ENCODE measurements at places on chromosomes 6 and 20.

DNA sequence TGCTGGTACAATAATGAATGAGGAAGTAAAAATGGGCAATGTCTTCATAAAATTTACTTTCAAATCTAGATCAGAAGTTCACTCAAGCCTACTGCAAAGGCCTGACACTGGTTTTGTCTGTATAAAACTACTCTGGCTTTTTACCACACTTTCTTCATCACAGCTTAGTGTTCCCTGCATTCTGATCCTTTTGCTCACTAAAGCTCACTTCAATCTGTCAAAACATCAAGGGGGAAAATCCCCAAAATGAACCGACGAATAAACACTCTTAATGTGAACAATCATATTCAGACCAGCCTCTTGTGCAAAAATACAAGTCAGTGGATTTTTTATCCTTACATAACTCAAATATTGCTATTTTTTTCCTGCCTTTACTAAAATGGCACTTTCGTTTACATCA is 98.5 kb downstream of the PRDM1 start:
- DNase-seq: no peak

DNA sequence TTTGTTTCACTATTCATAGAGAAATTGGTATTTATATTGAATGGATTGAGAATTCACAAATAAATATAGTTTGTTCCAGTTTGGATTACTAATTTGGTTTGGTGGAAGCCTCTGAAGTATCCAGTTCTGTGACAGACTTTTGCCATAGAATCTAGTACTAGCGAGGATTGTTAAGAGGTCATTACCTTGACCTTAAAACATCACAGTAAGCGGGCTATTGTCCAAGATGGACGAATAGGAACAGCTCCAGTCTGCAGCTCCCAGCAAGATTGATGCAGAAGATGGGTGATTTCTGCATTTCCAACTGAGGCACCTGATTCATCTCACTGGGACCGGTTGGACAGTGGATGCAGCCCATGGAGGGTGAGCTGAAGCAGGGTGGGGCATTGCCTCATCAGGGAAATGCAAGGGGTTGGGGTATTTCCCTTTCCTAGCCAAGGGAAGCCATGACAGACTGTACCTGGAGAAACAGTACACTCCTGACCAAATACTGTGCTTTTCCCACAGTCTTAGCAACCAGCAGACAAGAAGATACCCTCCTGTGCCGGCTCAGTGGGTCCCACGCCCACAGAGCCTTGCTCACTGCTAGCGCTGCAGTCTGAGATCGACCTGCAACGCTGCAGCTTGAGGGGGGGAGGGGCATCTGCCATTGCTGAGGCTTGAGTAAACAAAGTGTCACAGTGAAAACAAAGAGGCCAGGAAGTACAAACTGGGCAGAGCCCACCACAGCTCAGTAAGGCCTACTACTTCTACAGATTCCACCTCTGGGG is 66.4 kb upstream of the NEDD9 start:
- DNase-seq: no peak

- DNase-seq: no peak
These were observed 78.9 kb downstream of the CD40 start for GRCh38 chr20:46196990-46197389.

GRCh38 chr6:133730881-133731280 is 158.0 kb upstream of the TCF21 start:
- DNase-seq: no peak

DNA sequence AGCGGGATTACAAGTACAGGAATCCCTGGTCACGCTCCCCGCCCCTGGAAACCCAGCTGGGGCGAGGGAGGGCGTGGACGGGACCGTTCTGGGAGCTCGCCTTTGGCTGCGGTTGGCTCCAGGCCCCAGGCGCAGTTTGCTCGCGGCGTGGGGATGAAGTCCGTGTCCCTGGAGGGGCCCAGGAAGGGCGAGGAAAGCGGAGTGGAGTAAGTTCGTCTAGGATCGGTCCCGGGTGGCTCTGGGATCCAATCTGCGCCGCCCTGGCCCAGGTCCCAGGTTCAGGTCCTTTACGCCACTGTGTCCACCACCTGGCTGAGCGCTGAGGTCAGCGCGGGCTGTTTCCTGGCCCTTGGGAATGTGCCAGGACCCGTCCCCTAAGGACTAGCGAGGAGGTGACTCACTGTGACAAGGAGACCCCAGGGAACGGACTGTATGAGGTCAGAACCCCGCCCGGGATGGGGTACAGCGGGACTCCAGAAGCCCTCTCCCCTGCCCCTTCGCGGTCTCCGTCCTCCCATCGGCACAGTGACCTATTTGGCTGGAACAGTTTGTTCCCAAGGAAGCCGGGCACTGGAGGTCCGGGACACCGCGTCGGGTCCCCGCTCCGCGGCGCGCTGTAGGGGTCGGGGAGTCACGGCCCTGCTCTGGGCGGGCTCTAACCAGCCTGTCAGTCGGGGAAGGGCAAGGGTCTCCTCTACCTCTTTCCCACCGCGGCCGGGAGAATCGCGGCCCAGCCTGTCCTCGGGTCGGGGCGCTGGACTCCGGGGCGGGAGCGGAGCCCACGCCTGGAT is 724 bp downstream of the CDKN1A start:
- DNase-seq: peak; percentile 35

DNA sequence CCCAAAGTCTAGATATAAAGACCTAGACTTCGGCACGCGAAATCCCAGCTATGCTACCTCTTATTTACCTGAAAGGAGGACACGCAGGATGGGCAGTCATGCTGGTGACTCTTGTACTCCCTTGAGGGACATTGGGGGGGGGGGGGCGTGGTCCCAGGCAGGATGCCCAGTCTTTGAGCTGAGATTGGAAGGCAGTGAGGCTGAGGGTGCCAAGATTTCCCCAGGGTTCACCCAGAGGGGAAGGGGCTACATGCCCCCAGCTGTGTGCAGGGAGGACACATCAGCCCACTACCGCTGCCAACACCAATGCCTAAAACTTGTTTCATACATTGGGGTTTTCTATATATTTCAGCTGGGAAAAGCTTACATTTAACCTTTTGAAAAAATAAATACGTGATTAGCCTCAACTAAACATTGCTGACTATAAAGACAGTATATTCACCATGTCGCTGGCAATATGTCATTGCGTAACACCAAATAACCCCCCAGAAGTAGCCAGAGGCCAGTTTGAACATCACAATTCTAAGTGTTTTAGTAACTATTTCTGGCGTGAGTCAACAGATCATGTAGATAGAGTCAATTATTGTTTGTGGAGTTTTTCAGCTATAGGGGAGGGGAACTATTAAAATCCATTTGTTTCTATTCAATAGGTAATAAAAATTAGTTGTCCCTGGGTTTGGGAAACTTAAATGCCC is 21.6 kb downstream of the MGME1 start:
- DNase-seq: no peak

GRCh38 chr6:33677143-33677660 is 34.3 kb downstream of the UQCC2 start:
- no peak for DNase-seq

- no peak for DNase-seq
These were observed 3.3 kb downstream of the APCDD1L start for GRCh38 chr20:58511861-58512260.

All from stimulated activated naive CD8-positive, alpha-beta T cell treated with anti-CD3 and anti-CD28 coated beads, Interleukin-15, Interleukin-2, amounts not matched to agents 100 U/mL and 50 U/mL, for 24 hours (primary cell).